Activated CD4-positive, alpha-beta T cell treated with anti-CD3 and anti-CD28 coated beads, Interleukin-2, amount 50 U/mL, for 4 hours (primary cell): ENCODE measurements at places on chromosomes 12 and 14.

GRCh38 chr12:115103884-115104883 is 420.2 kb upstream of the TBX3 start:
- DNase-seq = no peak

- no peak for DNase-seq
These were observed 13.1 kb downstream of the PGAM5 start for GRCh38 chr12:132723764-132724140.

- no peak for DNase-seq
These were observed 183.0 kb downstream of the ERC1 start for GRCh38 chr12:1173781-1174617.

- DNase-seq = no peak
These were observed 578.5 kb downstream of the ALG10 start for GRCh38 chr12:34600592-34601462.

DNA sequence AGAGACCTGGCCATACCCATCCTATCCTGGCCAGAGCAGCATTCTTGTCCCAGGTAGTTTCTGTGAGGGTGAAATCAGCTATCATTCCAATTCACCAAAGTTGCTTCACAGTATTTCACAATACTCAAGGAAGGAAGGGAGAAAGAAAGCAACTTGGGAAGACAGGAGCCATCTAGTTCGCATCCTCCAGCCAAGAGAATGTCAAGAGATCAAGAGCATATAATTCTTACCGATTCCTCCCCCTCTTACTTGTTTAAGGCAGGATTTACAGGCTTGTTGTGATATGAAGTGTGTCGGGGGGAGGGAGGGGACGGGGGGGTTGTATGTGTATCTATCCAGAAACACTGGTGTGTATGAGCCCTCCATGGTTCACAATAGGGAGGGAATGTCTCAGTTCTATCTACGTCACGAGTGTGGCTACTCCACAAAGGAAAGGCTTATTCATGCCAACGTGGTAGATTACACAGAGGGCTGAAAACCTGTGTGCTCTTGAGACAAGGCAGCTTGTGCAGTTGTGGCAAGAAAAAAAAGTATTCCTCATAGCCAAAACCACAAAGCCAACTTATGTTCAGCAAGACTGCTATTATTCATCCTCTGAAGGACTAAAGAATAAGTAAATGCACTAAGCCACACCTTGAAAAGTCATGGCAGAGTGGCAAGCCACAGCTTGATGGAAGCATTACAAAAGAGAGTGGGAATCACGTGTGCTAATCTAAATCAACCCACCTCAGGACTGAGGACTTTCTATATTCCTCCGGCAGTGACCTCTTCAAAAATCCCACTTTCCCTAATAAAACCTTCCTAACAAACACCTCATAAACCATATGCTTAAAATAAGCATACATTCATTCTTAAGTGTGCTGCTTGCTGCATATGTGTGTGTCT is 35.0 kb downstream of the CORO1C start:
- no peak for DNase-seq

DNA sequence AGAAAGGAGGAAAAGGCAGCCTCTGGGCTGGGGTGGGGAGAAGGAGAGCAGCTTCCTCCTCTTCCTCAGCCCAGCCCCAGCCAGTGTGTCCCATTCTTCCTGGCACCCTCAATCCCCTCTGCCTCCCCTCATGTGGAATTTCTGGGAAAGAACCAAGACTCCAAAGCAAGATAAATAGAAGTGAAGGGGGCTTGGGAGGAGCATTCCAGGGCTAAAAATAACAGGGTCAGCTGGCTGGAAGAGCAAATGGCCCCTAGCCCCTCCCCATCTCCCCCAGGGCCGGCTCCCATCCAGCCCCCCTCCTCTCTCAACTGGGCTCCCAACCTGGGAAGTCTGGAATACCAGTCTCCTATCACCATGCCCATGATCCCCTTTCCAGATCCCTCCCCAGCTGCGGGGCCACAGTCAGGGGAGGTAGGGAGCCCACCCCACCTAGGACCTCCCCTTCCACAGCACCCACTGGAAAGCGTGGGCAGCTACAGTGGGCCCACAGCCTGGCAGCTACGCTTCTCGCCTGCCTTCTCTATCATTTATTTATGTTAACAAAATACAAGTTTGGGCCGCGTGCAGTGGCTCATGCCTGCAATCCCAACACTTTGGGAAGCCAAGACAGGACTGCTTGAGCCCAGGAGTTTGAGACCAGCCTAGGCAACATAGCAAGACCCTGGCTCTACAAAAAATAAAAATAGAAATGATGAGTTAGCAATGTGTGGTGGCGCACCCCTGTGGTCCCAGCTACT is 88.3 kb downstream of the IRF2BPL start:
- DNase-seq = no peak

DNA sequence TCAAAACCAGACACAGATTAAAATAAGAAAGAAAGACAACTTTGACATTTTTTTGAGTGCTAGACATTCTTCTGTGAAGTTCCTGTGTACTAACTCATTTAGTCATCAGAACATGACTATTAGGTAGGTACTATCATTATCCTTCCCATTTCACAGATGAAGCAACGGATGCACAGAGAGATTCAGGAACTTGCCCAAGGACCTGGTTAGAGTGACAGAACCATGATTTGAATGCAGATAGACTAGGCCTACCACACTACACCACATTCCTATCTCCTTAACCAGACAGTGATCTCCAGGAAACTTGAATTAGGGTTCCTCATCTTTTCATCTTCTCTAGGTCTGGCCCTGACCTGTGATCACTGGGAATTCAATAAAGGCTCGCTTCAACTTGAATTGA is 54.4 kb upstream of the MED13L start:
- DNase-seq = no peak

- DNase-seq = no peak
These were observed 279.3 kb downstream of the MED13L start for GRCh38 chr12:115998119-115998633.

- no peak for DNase-seq
These were observed 48.5 kb upstream of the NUAK1 start for GRCh38 chr12:106187155-106187789.

GRCh38 chr14:33700052-33700451 is 250.8 kb downstream of the EGLN3 start:
- no peak for DNase-seq

DNA sequence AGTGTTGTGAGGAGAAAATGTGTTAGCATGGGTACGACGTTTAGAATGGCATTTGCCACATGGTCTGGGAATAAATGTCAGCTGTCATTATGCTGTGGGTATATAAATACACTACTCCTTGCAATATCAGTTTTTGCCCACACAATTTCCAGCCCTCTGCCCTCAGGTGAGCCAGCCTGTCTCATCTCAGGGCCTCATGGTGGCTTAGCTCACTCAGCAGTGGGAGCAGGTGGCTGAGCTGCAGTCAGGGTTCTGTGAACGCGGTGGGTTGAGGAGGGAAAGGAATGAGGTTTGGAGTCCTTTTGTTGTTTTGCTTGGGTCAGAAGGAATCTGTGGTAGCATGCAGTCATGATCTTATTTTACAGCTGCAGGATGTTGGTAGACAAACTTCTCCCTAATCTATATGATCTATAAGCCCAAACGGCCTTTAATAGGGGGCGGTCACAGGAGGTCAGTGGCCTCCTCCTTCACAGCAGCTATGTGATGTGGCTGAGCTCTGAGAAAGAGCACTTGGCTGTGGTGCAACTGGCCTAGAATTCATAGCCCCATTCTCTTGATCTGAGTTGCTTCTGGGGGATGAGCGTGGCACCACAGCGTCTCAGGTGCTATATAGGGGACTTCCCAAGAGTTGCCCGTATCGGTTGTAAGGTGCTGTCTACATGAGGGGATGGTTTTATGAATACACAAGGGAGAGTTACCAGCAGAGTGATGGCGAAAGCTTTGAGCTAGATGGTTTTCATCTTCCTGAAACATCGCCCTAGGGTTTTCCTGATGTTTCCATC is 27.8 kb upstream of the KCNA5 start:
- no peak for DNase-seq

- no peak for DNase-seq
These were observed 112.9 kb upstream of the ATXN7L3B start for GRCh38 chr12:74424778-74425177.

DNA sequence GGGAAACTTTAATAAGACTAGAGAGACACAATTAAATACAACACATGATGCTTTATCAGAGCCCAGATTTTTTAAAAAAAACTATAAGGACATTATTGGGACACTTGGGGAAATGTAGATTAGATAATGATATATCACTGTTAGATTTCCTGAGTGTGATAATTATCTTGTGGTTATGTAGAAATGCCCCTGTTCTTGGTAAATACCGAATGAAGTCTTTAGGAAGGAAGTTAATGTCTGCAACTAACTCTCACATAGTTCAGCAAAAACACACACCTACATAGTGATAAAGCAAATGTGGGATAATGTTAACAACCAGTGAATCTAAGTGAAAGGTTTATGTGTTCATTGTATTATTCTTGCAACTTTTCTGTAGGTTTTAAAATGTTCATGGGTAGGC is 14.6 kb upstream of the CACNB3 start:
- DNase-seq = no peak

- no peak for DNase-seq
These were observed 72.2 kb downstream of the EML1 start for GRCh38 chr14:99865408-99865807.

DNA sequence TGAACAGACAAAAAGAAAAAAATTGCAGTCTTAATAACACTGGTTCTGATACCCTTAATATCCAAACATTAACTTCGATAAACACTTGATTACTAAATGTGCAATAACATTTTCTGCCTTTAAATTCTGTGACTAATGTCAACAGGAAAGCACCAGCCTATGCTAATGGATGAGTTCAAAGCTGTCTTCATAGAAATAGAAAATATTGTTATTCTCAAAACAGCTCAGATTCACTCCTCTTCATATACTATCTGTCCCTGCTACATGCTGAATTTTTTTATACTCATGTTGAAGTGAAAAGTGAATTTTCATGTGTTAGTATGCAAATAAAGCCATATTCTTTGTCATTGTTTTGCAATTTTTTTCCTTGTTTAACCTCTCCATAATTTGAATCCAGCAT is 13.9 kb downstream of the TAS2R43 start:
- DNase-seq = no peak

GRCh38 chr12:54300732-54301427 is at the start of gene NFE2:
Gene NFE2 (minus strand): TSS chr12:54301015. CDS start chr12:54295248, 5,767 bp downstream.
- peak; percentile 22 for DNase-seq

DNA sequence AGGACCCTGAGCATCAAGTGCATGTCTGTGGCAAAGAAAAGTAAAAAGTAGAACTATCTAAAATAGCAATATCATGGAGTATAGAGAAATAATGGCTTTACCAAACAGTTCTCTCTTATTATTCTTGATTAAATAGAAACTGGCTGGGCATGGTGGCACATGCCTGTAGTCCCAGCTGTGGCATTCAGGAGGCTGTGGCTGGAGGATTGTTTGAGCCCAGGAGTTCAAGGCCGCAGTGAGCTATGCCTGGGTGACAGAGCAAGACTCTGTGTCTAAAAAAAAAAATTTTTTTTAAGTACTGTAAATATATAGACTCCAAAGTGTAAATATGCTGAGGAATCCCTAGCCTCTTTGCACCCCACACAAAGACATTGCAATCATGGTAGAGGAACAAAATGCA is 121.9 kb downstream of the KITLG start:
- no peak for DNase-seq

- DNase-seq = no peak
These were observed 162.7 kb upstream of the TMTC2 start for GRCh38 chr12:82523996-82524395.

- DNase-seq = peak; percentile 83
These were observed 58.2 kb upstream of the BEGAIN start for GRCh38 chr14:100645196-100645981.

DNA sequence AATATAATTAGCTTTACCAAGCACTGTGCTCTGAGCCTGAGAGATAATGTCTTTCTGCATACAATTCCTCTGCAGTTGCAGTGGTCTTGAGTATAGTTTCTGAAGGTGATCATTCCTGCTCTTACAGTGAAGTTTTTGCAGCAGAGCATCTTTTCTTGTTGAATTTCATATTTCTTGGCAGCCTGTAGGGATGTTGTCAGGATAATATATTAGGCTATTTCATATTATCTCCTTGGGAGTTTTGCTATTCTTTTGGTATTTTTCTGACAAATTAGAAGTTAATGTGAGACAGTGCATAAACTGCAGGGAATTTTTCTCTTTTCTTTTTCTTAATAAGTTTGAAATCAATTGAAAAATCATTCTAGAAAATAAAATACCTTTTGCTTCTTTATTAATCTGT is 1502.6 kb upstream of the FLRT2 start:
- DNase-seq = no peak

DNA sequence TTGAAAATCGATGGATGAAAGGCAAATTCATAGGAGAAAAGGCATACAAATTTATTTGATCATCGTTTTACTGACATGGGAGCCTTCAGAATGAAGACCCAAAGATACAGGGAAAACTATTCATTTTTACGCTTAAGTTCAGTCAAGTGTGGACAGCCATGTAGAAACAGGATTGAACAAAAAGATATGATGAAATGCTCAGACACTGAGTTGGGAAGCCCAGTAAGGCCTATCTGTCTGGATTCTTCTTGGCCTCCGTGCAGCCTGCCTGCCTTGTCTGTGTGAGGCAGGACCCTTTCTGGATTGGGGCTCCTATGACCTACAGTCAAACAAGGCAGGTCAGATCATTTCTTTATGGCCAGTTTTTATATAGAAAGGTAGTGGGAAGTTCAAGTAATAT is 203.8 kb upstream of the MYL2 start:
- DNase-seq = no peak

DNA sequence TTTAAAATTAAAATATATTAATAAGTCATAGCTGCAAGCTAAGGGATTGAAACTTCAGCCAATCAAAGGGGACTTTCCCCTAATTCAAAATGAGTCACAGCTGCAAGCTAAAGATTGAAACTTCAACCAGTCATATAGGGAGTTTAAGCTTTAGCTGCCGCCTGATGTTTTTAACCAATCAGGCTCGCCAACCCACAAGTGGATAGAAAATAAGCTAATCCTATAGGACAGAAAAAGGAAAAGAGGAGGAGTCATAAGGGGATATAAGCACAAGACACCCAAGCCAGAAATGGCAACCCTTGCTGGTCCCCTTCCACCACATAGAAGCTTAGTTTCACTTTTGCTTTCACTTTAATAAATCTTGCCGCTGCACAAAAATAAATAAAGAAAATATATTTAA is 1154.6 kb downstream of the GALC start:
- no peak for DNase-seq
